ENCODE measurements at places on chromosomes 3 and 15.

DNA sequence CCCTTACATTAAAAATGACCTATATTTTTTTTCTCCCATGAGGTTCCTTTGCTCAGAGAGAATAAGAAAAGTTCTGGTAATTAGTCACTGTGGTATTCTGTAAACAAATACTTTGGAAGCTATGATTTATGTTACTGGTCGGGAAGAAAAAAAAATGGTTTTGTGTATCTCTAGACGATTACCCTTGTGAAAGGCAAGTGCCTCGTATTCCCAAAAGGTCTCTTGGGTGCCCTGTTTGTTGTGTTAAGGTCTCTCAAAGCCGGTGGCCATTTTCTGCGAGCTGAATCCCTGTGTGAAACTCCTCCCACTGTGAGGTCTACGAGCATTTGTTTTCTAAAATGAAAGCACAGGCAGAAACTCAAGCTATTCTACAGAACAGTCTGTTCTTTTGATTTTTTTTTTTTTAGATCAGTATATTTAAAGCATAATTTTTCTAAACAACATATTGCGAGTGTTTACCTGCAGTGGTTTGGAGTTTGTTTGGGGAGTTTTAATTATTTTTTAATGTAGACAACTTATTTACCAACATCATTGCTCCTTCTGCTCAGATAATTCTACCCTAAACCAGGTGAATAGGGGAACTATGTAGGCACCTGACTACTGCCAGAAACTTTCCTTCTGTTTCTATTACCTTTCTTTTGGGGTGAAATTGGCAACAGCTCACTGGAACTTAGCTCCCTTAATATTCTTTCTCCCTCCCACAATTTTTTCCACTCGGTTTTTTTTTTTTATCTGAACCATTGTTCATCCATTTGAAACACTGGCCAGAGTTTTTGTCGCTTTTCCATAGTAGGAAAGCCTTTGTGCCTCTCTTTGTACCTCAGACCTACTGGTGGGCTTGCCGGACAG, 44.0 kb downstream of the ZBTB38 start:
- no peak for DNase-seq

DNA sequence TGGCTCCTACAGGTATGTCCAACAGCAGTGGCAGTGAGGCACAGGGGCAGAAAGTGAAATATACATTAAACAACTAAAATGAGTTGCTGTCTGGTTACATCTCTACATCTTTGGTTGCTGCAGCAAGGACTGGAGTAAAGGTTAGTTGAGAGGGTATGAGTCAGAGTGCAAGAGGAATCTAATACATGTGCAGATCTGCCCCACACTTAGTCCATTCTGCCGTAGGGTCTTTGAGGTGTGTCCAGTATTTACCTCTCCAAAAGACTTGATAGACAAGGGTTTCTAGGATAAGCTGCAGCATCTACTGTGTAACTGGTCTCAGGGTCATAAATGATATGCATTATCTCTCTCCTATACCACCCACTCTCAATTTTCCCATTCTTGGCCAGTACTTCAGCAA, 6.2 kb upstream of the NEDD4 start:
- no peak for DNase-seq

- DNase-seq, result no peak
Observed at GRCh38 chr15:100115066-100115710, 226.6 kb downstream of the ADAMTS17 start.

GRCh38 chr3:46280105-46280797, 38.0 kb downstream of the CCR3 start:
- DNase-seq, result no peak

DNA sequence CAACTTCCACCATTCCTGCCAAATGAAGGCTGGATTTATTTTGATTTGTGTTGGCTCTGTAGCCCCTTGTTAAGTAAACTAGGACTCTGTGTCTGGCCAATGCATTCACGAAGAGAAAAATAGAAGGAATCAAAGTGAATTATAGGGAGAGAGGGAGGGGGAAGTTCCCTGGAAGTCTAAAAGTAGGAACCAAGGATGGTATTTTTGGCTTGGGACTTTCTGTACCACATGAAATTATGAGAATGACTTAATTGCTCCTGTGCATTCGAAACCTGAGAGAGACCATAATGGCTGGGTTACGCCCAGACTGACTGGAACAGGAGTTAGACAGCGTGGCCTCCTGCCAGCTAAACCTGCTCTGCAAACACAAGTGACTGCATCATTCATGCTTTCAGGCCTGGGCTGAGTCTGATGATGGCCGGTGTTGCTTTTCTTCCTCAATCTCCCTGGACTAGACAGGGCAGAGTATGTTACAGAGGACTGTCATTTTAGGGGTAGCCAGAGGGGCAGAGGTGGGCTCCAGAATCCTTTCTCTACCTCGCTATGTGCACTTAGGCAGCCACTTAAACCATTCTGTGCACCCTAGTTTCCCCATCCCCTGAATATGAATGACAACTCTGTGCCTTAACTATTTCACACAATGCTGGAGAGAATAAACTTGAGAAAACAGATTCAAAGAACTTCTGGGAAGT, 58.9 kb downstream of the MYO1E start:
- no peak for DNase-seq

DNA sequence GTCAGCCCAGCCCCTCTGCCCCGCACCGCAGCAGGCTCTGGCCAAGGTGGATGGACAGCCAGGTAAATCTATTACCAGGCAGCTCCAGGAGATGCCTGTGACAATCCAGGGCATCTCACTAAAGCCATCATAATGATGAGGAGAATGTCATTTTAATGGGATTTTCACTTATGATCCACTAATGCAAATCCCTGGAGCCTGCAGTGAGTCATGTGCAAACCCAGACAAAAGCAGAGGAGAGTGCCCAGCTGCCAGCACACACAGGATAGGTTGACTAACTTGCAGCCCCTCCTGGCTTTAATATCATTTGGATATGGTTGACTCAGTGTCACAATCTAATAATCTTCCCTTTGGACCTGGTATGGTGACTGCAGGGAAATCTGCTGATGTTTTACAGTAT, 206.9 kb upstream of the TRIM42 start:
- DNase-seq, result no peak

- no peak for DNase-seq
Observed at GRCh38 chr15:60612400-60613048, 133.6 kb upstream of the ICE2 start.

DNA sequence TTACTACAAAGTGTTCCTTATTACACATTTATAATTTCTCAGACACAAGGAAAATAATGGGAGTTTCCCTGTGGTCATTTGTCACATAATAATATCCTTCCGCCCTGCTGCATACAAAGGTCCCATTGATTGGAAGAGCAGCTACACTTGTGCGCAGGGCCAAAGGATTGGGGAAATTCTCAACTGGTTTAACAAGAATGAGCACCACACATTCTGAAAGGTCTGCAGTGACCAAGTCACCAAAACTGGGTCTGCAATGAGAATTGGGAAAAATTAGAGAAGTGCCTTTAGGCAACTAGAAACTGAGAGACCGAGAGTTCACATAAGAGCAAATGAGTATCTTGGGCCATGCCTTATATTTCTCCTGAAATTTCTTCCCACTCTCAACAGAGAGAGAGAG, 98.2 kb upstream of the NR2F2 start:
- no peak for DNase-seq

DNA sequence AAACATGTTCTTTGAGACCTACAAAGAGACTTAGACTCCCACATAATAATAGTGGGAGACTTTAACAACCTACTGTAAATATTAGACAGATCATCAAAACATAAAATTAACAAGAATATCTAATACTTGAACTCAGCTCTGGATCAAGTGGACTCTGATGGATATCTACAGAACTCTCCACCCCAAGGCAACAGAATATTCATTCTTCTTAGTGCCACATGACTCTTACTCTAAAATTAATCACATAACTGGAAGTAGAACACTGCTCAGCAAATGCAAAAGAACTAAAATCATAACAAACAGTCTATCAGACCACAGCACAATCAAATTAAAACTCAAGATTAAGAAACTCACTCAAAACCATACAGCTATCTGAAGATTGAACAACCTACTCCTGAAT, 15.9 kb upstream of the PLSCR2 start:
- DNase-seq, result no peak

GRCh38 chr3:16247282-16248061, 17.3 kb downstream of the DPH3 start:
- peak; percentile 31 for DNase-seq

GRCh38 chr3:190847436-190847835, 15.1 kb downstream of the GMNC start:
- DNase-seq, result no peak

DNA sequence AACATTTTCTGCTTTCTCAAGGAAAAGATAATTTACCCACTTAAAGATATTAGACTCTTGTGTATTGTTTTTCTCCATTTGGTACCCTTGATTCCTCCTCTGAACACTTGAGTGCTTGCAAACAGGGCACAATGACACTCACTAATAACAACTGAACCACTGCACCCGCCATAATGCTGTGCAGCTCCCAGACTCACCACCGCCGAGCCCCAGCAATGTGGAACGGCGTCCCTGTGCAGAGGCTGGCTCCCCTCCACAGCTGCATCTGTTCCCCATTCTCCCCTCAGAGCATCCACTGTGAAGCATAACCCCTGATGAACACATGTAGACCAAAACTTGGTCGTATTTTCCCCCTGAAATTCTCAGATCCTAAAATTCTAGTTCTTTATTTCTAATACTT, 276.2 kb upstream of the PLSCR5 start:
- no peak for DNase-seq

- no peak for DNase-seq
Observed at GRCh38 chr3:168545591-168545990, 449.9 kb upstream of the GOLIM4 start.

GRCh38 chr3:185716436-185717108, 108.3 kb downstream of the IGF2BP2 start:
- DNase-seq, result no peak

GRCh38 chr15:56471440-56472069, 6.6 kb upstream of the MNS1 start:
- no peak for DNase-seq

DNA sequence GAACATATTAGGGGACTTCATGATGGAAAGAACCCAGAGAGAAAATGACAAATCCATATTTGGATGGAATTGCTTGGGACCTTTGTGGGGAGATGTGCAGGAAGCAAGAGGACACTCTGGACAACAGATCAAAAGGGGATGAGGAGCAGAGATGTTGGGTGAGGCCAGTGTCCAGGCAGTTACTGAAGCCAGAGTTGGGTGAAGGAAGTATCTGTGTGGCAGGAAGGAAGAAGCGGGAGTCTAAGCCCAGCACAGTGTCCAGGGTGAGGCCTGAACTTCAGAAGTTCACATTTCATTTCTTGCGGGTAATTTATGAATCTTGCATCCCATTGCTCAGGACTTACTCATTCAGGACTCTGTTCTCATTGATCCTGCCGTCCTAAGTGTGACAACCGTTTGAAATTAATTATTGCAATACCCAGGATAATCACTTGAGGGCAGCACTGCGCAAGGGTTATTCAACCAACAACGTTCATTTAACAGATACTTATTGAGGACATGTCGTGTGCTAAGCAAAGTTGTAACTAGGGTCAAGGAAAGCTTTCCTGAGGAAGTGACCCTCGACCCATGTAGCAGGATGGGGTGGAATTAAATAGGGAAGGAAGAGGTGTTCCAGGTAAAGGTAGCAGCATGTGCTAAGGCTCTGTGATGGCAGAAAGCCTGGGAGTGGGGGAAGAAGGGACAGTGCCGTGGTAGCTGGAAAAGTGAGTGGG, 61.3 kb upstream of the CMTM8 start:
- DNase-seq, result no peak

- no peak for DNase-seq
Observed at GRCh38 chr3:80676866-80677265, 909.1 kb upstream of the ROBO1 start.

- no peak for DNase-seq
Observed at GRCh38 chr3:13532085-13532484, 16.8 kb upstream of the FBLN2 start.

- DNase-seq, result no peak
Observed at GRCh38 chr3:142098964-142099363, 50.4 kb downstream of the TFDP2 start.

DNA sequence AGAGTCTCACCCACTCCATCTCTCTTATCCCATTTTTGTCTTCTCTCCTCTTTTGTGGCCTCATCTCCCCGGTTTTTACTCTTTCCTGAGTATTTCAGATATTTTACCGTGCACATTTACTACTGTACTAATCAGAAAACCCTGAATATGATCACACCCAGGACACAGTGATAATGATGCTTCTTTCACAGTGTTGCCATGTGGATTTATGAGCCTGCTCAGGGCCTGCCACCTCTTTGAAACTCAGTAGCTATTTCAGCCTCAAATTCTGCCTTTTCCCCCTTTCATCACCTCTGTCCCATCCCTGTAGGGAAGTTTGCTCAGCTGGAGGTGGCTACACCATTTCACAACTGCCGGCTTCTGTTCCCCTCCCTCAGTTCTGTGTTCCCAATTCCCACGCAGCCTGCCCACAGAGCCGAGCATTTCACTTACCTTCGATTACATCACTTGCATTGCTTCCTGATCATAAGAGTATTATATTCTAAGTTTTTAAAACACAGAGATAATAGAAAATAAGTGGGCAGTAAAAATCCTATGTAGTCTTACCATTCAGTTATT, 33.2 kb downstream of the ARNT2 start:
- DNase-seq, result no peak

- DNase-seq, result no peak
Observed at GRCh38 chr3:41044523-41044922, 154.8 kb upstream of the CTNNB1 start.

DNA sequence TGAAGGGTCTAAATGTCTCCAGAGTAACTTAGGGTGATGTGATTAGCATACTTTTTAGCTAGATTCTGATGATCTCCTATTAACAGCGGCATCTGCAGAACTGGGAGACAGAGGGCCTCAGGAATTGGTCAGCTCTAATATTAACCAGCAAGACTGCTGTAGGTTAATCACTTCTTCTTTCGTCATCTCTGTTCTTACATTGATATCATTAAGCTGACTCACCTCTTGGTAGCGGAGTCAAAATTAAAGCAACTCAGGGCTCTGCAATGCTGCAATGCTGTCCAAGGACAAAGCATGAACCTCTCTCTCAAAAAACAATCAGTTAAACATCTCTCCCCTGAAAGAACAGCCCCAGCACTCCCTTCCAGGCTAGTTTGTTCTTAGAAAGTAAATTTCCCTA, 57.5 kb upstream of the TRA2B start:
- DNase-seq, result peak; percentile 53

GRCh38 chr15:65420975-65421359, 1.8 kb downstream of the IGDCC4 start:
- no peak for DNase-seq

- DNase-seq, result no peak
Observed at GRCh38 chr3:77655396-77655795, 615.5 kb downstream of the ROBO2 start.

GRCh38 chr15:23648920-23649515, 1.4 kb upstream of the MAGEL2 start:
- DNase-seq, result no peak

Measured in AG04449 (cell line).